ENCODE measurements at places on chromosomes 5 and 9.

GRCh38 chr9:124137944-124138335, 119.8 kb upstream of the NEK6 start:
- no peak for DNase-seq

- no peak for DNase-seq
These were observed 71.4 kb downstream of the DCP2 start for GRCh38 chr5:113047733-113048652.

DNA sequence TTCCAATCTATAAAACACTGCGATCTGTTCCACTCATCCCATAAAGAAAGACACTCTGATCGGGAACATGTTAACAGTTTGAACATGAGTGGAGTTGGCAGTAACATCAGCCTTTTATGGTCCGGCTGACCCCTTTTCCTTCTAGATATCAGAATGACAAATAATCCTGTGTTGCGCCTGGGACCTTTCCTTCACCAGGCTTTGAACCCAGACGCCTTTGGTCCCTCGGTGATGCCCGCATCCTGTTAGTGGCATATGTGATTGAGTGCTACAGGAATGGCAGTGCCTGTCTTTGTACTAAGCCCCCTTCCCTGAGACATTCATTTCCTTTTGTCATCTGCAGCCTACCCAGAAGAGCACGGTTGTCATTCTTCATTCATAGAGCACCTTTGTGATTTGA, 209.0 kb downstream of the PCSK5 start:
- no peak for DNase-seq

DNA sequence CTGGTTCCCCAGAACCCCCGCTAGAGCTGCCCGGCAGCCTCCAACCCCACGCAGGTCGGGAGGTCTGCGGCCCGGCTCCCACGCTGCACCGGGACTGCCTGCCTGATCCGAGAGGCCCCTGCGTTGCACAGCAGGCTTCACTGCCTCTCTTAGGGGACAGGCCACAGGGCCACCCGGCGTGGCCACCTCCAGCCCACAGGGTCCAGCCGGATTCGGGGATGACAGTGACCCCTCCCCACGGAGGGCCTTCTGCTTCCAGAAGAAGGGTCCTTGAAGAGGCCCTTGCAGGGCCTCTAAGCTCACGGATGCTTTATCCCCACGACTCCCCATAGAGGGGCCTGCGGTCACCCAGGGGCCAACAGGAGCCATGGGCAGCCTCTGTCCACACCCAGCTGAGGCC, 66.1 kb upstream of the PPP1R26 start:
- DNase-seq = no peak

- DNase-seq = no peak
These were observed 97.9 kb downstream of the CRB2 start for GRCh38 chr9:123453831-123454321.

DNA sequence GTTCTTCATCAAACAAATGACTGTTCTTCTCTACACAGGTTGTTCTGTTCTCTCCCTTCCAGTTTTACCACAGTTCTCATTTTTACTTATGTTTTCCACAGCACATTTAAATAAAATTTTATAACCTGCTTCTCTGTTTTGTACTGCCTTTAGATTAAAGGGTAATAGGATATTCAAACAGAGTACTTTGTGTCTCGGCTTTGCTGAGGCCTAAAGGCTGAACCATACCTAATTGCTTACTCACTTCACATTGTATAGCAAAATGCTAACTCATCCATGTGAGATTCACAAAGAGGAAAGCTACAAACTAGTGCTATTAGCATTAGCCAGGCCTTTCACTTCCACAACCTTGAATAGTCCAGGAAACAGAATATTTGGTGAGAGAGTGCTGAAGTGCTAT, 200.3 kb downstream of the TRPM3 start:
- DNase-seq = no peak

DNA sequence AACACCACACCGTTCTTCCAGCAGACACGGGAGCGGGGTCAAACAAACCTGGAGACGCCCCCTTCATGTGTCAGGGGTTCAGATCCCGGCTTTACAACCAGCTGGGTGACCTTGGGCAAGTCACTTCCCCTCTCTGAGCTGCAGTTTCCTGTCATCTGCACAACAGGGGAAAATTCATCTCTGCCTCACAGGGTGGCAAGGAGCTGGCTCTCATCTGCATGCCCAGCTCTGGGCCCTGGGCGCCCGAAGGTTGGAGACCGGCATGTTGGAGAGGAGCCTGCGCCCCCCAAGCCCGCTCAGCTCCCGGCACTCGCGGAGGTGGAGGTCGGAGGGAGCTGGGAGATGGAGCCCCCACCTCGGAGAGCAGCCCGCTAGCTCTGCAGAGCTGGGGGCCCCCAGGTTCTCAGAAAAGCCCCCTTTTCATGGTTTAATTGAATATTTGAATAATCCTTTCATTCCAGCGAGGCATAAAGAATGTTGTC, 20.4 kb downstream of the NR5A1 start:
- no peak for DNase-seq

DNA sequence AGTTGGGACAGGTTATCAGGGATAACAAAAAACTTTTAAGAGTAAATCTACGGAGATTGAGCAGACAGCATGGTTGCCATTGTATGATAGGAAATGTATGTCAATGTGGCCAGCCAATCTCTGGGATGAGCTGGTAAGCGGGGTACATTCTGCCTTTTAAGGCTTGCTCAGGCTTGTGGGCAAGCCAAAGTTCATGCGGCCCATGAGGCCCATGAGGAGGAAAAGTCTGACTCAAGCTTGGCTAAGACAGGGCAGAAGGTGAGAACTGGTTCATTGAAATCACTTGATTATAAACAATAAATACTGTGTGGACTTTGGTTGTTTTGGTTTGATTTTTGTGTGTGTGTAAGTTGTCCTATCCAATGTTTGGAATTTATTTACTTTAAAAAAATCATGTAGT, 997.1 kb downstream of the DNAH5 start:
- no peak for DNase-seq

- DNase-seq = no peak
These were observed 43.9 kb downstream of the PAM start for GRCh38 chr5:102799017-102799416.

DNA sequence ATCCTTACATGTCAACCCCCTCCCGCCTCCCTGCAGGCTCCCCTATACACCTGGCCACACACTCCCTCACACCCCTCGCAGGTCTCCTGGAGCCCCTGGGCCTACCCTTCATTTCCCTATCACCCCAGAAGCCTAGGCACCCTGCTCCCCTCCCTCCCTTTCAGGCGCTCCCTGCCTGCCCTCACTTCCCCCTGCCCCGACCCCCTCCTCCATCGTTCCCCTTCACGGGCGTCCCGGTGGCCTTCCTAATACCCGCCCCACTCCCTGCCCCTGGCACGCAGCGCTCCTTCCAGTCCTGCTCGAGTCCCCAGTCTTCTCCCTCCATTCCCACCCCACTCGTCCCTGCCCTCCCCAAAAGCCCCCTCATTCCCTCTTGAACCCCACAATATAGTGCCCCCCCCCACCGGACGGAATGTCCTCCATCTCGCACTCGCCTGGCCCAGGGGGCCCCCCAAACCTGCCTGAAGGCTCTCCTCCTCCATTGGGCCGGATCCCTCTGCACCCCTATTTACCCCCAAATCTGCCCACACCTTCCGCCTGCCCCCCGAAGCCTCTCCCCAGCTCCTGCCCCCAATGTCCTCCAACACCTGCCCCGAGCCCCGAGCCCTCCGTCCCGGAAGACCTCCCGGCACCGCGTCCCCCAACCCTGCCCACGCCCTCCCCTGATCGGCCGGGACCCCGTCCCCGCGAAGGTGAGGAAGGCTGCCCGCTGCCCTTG, 746 bp downstream of the STRBP start:
- DNase-seq = peak; percentile 11

DNA sequence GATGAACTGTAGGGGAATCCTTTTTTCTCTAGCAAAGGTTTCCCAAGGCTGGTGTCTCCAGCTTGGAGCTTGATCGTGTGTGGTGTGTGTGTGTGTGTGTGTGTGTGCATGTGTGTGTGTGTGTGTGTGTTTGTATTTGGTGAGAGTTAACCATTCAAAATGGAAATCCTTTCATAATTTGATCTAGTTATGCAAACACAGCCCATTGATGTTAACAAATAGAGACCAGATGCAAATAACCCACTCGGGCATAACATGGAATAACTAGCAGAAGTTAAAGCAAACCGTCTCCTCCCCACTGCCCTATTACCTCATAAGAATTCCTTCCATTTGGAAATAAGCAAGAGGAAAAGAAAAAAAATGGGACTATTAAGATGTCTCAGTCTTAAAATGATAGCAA, 24.9 kb upstream of the ZSWIM6 start:
- no peak for DNase-seq

DNA sequence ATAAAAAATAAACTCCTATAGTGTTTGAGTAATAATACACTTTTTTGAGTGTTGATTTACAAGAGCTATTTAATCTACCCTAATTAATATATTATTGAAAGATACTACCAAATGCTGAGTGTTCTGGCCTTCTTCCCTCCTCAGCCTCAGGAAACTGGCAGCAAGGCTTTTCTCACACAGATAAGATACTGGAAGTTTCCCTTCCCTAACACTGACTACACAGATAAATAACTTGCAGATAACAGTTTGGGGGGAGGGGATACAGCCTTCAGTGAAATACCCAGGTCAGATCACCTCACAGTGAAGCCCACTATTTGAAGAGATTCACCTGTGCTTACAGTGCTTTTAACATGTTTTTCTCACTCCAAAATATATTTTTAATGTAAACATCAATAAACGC, 1.6 kb upstream of the NIPSNAP3A start:
- no peak for DNase-seq

DNA sequence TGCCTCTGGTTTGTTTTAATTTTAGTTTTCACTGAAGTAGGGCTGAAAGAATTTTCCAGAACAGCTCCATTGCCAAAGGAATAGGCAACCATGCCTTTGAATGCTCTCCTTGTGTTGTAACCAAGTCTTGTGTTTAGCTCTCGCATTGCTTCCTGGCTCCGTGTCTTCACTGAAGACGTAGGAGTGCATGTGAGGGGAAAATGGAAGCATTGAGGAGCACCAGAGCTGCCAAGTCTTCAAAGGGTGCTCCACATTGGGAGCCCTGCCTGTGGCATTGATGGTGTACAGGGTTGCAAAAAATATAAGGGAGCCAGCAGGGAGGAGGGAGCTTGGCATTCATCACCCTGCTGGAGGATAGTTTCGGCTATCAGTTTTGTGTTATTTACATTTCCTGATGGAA, 86.6 kb downstream of the NTRK2 start:
- no peak for DNase-seq

Data from activated naive CD4-positive, alpha-beta T cell treated with anti-CD3 and anti-CD28 coated beads, Interleukin-2, amount 50 U/mL, for 16 hours (primary cell).